Activated CD8-positive, alpha-beta T cell treated with anti-CD3 and anti-CD28 coated beads for 36 hours (primary cell): ENCODE measurements at places on chromosomes 5 and 9. TPM values are rescaled to one million over a fixed set of nuclear protein-coding genes. Genes with fewer than 3 reads are reported as not detected.

GGTA1 gene
- not detected for total RNA-seq

SLC45A2 gene
- not detected for total RNA-seq

MORN5 gene
- total RNA-seq: not detected

DNA sequence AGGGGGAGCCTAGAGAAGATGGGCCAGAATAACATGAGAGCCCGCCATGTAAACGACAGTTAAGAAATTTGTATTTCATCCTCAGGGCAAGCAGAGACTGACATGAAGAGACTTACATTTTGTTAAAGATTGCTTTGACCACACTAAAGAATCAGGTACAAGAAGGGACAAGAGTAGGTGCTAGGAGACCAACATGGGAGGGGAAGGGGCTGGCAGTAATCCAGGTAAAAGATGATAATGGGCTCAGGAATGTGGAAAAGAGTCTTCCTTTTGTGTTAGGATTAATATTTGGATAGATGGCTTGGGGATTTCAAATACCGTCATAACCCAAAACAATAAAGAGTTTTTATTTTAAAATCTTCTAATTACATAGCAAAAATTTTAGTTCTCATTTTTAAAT lies 137.3 kb downstream of the ZNF462 start:
- no peak for DNase-seq

DNA sequence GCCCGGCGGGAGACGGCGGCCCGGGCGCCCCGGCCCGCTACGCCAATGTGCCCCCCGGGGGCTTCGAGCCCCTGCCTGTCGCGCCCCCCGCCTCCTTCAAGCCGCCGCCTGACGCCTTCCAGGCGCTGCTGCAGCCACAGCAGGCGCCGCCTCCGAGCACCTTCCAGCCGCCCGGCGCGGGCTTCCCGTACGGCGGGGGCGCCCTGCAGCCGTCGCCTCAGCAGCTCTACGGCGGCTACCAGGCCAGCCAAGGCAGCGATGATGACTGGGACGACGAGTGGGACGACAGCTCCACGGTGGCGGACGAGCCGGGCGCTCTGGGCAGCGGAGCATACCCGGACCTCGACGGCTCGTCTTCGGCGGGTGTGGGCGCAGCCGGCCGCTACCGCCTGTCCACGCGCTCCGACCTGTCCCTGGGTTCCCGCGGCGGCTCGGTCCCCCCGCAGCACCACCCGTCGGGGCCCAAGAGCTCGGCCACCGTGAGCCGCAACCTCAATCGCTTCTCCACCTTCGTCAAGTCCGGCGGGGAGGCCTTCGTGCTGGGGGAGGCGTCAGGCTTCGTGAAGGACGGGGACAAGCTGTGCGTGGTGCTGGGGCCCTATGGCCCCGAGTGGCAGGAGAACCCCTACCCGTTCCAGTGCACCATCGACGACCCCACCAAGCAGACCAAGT lies 723 bp downstream of the SNX18 start:
- peak; percentile 69 for DNase-seq

GRCh38 chr5:175813943-175814630 lies 57.3 kb upstream of the CPLX2 start:
- DNase-seq: no peak

DNA sequence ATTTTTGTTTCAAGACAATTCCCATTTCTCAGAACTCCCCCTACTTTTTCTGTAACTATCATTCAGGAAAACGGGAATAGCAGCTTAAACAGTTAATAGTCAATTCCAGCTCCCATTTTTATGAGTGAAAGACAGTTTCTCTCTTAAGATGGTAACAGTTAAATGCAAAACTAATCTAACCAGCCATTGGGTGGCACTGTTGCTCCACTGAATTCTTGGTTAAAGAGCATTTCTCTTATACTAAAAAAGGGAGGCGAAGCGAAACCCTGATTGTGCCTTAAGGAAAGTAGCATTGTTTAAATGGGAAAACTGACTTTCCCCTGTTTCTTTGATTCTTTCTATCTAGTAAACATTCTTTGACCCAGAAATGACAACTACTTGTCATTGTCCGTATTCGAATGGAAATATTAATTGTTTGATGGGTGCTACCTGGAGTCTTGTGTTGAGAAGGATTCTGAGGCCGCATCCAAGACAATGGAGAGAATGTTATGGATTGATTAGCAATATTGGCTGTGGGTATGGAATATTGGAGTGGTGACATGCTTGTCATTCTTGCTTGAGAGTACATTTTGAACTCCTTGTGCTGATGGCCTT lies 507.8 kb downstream of the MAT2B start:
- peak; percentile 57 for DNase-seq

DNA sequence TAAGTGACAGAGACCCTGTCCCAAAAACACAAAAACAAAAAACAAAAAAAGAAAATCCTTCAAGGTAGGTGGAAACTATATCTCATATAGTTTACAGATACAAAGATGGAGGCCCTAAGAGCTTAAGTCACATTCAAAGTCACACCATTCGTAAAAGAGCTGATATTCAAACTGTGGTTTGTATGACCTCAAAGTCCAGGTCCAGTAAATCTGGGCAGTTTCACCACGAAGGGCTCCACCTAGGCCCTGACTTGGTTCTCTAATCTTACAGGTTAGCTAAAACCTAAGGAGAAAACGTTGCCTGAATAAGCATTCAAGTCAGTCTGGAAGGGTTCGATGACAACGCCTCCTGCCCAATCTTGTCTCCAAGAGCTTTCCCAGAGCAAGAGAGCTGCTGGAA lies 44.1 kb downstream of the SUSD1 start:
- DNase-seq: no peak

- no peak for DNase-seq
Observed at GRCh38 chr5:159605585-159605984, 275.3 kb upstream of the IL12B start.

DNA sequence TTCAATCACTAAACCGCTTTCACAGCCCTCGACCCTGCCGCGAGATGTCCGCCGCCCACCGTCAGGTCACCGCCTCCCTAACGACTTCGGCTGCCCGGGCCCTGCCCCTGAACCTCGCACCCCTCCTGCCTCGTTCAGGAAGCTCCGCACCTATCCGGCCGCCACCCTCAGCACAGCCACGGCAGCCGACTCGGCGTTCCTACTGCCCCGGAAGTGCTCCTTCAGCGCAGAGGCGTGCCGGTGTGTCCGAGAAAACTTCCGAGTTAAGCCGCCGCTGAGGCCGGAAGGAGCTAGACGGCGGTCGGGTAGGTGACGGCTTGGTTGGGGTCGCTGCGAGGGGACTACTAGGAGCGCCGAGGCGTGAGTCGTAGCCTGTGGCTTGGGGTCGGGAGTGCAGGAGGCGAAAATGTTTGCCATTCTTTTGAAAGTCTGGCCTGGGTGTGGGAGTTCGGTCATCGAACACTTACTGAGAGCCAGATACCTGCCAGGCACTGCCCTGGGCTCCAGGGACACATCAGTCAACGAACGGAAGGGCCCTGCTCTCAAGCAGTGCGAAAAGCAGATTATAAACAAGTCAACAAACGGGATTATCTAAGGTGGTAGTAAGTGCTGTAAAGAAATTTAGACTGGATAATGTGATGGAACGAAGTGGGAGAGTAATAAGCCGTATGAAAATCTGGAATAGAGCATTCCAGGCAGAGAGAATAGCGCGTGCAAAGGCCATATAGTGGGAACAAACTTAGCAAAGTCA lies at the start of the genes FAM114A2 and MFAP3:
Gene FAM114A2 (minus strand): TSS at position 204 of the 751 bp plus-strand sequence. CDS start 3,957 bp downstream, outside the sequence.
Gene MFAP3 (plus strand): TSS at position 261 of the 751 bp plus-strand sequence. CDS start 10,756 bp downstream, outside the sequence.
- DNase-seq: peak; percentile 93

PCDHB16 gene
- not detected for total RNA-seq

GRCh38 chr9:129323376-129323998 lies 145.4 kb upstream of the IER5L start:
- DNase-seq: peak; percentile 1

DNA sequence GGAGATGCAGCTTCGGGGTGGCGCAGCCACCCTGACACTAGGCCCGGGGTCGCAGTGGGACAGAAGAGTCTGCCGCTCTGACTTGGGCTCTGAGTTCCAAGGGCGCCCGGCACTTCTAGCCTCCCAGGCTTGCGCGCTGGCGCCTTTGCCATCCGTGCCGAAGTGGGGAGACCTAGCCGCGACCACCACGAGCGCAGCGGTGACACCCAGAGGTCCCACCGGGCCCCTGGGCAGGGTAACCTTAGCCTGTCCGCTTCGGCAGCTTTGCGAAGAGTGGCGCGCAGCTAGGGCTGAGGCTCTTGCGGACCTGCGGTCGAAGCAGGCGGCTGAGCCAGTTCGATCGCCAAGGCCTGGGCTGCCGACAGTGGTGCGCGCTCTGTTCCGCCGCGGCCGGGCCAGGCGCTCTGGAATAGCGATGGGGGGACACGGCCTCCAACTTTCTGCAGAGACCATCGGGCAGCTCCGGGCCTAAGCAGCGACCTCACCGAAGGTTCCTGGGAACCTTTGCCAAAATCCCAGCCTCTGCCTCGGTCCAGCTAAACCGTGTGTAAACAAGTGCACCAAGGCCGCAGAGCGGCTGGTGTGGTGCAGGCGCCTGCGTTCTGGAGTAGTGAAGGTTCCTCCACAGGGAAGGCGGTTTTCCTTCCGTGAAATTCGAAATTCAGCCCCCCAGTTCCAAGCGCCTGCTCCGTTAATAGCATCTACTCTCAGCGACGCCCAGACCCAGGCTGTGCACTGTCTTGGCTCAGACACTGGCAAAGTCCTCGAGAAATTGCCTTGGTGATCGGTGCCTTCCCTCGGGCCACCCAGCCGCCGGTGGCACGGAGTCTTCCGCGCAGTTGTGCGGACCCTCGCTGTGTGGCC lies 7.4 kb downstream of the TLX3 start:
- no peak for DNase-seq

TSSK1B gene
- total RNA-seq: not detected

DNA sequence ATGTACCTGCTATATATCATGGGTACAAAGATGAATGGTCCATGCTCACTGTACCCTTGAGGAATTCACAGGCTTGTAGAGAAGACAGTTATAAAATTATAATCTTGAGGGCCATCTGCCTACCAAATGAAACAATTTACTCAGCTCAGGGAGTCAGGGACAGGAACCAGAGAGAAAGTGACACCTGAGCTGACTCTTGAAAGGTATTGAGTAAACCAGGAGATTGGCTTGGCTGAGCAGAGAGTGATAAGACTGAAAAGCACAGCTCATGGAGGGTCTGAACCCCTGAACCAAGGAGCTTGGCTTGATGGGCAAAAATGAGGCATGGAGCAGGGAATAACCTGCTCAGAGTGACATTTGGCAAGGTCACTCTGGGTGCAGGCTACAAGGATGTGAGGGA lies 147.3 kb downstream of the FAM114A2 start:
- no peak for DNase-seq

DNA sequence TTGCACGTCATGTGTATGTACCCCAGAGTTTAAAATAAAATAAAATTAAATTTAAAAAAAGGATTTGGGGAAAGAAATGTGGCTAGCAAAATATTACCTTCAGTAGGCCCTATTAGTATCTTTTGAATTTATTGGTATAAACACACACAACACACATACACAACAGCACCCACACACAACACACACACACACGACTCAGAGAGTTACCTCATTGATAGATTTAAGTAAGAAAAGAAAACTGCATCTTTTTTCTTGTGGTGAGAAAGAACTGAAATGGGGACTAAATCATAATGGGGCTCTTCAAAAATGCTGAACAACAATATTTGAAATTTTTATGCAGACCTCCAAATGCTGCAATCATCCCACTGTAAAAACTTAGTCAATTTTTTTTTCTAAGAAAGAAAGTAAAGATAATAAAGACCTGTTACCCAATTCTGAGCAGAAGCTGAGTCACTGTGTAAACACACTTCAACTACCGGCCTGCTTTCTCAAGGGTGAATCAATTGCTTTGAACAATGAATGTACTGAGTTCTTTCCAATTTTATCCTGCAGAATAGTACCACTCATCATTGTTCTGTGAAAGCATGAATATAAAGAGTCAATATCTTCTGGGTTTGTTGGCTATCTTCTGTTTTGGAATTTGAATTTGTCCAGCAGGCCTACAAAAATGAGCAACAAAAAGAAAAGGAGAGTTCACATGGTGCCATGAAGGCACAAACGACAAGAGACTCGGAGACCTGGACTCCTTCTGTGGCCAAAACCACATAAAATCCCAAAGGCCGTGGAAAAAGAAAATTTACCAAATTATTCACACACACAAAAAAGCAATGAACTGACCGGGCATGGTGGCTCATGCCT lies 57.9 kb upstream of the CCNG1 start:
- DNase-seq: no peak

DNA sequence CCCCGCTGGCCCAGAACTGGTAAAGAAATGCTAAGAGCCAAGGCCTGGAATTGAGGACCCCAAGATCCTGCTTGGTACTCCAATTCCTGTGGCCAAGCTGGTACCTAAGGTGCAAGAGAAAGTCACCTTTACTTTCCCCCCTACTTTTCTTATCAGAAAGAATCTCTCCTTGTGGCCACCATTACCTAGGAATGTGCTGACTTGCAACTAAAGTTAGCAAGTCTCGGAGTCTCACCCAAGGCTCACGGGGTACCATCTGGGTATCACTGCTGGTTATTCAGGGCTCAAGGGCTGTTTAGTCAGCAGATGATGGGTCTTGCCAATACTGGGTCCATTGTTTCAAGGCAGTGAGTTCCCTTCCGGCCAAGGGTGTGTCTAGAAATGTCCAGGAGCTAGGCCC lies 270.2 kb downstream of the KDM4C start:
- no peak for DNase-seq

DNA sequence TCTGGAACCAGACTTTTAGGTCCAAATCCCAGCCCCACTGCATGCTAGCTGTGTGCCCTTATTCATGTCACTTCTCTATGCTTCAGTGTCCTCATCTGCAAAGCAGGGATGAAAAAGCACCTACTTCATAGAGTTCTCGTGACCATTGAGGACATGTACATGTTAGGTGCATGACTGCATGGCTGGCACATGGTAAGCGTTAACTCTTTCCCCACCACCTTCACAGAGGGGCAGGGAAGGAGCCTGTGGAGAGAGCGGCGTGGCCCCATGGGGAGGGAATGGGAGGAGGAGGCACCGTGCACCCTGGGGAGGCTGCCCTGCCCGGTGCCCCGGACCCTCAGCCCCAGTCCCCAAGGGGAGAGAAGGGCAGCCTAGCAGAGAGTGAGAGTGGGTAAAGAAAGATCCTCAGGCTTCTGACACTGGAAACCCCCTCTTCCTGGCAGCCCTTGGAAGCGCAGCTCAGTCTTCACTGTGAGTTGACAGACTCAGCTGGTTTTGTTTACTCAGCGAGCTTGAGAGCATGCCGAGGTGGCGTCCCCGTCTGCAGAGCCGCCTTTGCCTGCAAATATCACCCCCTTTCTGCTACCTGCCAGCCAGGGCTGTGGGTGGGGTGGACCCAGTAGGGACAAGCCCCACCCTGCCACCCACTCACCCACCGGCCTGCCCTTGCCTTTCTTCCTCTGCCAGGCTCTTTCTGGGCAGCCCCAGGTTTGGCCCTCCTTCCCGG lies 10.6 kb upstream of the ANGPTL2 start:
- no peak for DNase-seq
